ENCODE measurements at places on chromosomes 1 and 21.

- no peak for DNase-seq
Observed at GRCh38 chr1:84352298-84353106, 45.8 kb upstream of the DNASE2B start.

DNA sequence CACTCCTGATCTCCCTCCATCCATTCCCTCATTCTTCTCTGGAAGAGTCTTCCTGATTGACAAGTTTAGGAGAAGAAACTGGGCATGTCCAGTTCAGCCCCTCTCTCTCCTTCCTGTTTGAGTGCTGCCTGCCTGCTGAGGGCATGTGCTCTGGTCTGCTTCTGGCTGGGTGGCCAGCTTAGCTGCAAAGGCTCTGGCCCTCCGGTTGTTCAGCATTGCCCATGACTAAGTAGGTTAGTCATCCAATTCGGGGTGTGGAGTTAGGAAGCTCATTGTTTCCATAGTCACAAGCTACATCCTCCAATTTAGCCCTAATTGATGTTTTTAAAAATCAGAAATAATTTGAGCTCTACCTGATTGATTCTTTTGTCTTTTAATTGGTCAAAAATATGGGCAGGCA is 25.6 kb upstream of the PLA2G2E start:
- peak; percentile 5 for DNase-seq

- DNase-seq, result no peak
Observed at GRCh38 chr1:15997076-15997585, 6.9 kb upstream of the SRARP start.

DNA sequence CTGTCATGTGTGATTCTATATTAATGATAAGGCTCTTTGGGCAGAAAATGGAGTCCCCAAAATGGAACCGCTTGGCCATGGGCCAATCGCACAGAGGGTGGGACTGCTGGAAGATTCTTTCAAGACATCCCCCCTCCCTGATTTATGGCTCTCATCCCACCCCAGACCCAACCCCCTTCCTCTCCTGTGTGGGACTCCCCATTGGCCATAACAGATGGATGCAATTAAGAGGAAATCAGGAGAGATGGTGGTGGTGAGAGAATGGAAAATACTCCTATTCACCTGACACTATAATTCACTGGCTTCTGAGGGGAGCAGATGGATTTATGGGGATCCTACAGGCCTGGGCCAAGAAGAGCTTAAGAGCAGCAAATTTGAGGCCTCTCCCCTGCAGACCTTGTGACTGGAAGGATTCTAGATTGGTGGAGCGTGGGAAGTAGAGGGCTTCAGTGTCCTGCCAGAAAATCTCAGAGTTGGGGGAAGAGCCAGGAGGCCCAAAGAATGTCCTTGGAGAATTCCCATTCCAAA is 1.7 kb downstream of the IGFN1 start:
- DNase-seq, result peak; percentile 58

DNA sequence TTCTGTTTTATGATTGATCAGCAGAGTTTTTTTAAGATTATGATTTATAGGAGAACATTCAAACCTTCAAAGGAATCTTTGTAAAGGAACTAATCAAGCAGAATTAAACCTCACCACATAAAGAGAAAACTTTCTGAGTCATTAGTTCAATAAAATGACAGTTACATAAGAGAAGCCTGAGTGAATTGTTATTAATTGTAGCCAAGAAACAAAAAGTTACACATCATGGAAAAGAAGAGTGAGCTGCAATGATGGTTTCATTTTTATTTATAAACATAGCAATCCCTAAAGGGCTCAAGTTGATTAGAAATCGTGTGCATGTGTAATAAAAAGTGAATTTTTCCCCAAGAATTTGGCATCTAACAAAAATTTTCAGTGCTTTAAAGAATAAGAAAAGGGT is 731.4 kb downstream of the LTN1 start:
- no peak for DNase-seq

- no peak for DNase-seq
Observed at GRCh38 chr1:164932580-164932979, 373.6 kb downstream of the PBX1 start.

DNA sequence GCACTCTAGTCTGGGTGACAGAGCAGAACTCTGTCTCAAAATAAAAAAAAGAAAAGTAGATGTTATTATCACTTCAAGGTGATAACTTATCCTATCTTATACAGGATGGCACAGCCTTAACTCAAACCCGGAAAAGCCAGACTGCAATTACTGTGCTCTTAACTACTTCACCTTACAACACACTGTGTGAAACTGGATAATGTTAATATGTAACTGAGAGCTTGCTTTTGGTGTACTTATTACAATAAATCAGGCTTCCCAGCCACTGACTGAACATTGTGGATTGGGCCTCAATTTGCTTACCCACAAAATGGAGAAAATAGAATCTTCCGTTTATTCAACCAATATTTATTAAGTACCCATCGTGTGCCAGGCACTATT is 1.4 kb downstream of the ORC1 start:
- DNase-seq, result peak; percentile 28

DNA sequence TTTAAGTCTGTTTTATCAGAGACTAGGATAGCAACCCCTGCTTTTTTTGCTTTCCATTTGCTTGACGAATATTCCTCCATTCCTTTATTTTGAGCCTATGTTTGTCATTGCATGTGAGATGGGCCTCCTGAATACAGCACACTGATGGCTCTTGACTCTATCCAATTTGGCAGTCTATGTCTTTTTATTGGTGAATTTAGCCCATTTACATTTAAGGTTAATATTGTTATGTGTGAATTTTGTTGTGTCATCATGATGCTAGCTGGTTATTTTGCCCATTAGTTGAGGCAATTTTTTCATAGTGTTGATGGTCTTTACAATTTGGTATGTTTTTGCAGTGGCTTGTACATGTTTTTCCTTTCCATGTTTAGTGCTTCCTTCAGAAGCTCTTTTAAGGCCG is 50.7 kb upstream of the PDE4B start:
- DNase-seq, result no peak

DNA sequence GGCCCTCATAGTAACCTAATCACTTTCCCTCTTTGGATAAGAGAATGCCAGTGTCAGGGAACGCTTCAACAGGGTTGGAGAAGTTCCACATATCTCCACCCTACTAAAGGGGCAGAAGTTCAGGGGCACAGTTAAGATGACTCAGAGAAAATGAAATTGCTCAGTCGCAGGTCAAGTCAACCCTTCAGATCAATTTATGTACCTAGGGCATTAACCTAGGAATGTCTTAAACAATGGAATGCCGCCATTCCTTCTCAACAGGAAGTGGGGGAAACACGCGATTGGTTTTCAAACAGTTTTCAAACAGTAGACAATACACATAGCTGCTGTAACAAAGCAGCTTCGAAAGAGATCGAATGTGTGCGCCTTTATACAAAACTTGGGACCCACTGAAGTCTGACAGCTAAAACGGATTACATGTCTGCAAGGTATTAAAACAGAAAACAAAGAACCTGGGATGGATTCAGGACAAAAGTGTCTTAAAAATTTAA is 897 bp downstream of the SLC25A24 start:
- peak; percentile 50 for DNase-seq

DNA sequence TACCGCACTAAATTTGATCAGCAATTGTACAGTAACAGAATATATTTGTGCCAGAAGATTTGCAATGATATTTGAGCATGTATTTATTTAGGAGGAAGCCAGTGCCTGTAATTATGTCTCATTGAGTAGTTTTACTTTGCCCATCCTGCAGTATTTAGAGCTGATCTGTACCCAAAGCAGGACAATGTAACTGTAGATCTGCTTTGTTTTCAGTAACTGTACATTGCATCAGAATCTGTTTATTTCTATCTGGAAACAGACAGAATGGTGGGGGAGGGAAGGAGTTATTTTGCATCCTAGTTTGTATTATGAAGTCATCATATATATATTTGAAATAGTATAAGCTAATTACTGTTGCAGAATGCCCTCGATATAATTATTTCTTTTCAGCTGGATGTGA is 36.2 kb upstream of the LRRC8C start:
- no peak for DNase-seq
